ENCODE measurements at places on chromosomes 6 and 20.

- DNase-seq, result no peak
Measured at GRCh38 chr20:57612916-57613315, 7.3 kb downstream of the ZBP1 start.

GRCh38 chr6:43644940-43645612 is at the start of gene RSPH9:
RSPH9 (plus strand) TSS chr6:43645036; CDS start chr6:43645099, 63 bp downstream.
- peak; percentile 89 for DNase-seq

DNA sequence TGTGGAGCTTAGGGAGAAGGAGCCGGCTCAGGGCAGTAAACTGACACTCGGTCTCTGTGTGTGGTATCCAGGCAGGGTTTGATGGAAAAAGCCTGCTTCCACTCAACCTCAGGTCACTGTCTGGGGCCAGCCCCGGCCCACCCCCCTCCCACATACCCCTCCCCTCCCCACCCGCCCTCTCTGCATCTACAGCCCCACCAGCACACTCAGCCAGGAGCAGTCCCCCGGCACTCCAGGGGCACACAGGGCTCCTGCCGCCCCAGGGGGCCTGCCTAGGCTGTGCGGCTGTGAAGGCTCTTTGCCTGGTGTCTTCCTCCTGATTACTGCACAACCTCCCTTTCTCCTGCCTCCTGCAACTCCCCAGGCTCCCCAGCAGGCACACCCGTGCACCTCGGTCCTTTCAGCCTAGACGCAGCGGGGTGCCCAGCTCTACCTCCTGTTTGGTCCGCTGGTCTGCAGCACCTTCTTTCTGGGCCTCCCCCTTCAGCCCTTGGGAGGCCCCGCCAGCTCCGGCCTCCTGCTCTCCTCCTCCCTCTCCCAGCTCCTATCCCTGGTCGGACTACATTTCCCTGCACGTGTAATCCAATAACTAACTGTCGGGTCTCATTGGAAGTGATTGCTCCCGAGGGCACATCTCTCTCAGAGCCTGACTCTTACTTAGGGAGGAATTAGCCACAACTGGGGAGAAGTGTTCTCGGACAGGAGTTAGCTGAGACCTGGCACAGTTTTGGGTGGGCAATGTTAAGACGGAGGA is 1.3 kb upstream of the FOXF2 start:
- DNase-seq, result peak; percentile 89

- DNase-seq, result no peak
Measured at GRCh38 chr6:143556529-143556928, 45.0 kb upstream of the FUCA2 start.

GRCh38 chr6:82419132-82419581 is 55.5 kb downstream of the TPBG start:
- DNase-seq, result no peak

- no peak for DNase-seq
Measured at GRCh38 chr6:33720998-33721397, 9.5 kb upstream of the UQCC2 start.

GRCh38 chr20:31788578-31788977 is 30.6 kb upstream of the MYLK2 start:
- DNase-seq, result no peak

DNA sequence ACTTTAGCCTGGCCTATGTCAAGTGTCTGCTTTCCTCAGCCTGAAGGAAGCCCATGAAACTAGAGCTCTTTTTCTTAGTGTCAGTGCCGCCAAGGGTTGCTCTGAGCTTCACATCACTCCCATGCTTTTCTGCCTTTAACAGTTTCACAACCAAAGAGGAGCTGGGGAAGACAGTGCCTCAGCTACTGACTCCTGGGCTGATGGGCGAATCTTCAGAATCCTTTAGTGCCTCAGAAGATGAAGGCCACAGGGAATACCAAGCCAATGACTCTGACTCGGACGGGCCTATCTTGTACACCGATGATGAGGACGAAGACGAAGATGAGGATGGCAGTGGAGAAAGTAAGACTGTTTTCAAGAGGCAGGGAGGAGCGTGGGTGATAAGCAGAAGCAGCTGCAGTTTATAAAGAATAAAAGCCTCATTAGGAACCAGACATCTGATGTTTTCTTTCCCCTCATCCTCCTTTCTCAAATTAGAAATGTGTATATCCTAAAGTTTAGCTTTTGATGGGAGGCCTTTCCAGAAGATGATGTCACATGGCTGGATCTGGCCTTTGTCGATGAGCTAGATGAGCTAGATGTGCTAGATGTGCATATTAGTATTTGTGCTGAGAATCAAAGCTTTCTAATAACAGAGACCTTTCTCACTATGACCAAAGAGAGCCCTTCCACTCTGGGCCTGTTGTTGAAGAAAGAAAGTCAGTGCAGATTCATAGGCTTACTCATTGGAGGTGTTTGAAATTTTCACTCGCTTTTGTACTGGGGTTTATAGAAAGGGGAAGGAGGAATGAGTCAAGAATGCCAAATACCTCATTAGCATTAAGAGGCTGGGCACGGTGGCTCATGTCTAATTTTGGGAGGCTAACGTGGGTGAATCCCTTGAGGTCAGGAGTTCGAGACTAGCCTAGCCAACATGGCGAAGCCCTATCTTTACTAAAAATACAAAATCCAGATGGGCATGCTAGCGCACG is 70.7 kb upstream of the LTV1 start:
- no peak for DNase-seq

DNA sequence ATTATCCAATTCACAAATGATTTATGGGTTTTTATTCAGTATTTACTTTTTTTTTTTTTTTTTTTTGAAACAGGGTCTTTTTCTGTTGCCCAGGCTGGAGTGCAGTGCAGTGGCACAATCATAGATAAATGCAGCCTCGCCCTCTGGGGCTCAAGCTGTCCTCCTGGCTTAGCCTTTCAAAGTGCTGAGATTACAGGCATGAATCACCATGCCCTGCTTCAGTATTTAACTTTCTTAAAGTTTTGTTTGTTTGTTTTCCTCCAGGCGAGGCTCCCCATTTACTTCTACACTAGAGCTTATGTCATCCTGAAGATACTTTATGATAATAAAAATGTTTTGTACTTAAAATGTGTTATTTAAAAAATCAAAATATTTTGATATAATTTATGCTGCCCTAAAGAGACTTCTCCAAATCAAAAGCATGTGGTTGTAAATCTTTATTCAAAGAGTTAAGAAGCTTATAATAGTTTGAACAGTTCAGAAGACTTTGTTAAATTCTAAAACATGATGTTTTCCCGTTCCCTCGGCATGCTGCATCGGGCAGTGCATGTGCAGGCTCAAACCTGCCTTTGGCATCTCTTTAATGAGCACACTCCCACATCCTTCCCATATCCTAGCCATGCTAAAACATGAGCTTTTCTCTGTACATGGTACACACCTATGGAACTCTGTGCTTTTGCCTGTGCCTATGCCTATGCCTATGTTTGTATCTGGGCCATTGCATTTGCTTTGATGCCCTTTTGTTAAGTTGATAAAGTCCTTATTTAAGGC is 11.0 kb downstream of the SMPDL3A start:
- DNase-seq, result peak; percentile 30

DNA sequence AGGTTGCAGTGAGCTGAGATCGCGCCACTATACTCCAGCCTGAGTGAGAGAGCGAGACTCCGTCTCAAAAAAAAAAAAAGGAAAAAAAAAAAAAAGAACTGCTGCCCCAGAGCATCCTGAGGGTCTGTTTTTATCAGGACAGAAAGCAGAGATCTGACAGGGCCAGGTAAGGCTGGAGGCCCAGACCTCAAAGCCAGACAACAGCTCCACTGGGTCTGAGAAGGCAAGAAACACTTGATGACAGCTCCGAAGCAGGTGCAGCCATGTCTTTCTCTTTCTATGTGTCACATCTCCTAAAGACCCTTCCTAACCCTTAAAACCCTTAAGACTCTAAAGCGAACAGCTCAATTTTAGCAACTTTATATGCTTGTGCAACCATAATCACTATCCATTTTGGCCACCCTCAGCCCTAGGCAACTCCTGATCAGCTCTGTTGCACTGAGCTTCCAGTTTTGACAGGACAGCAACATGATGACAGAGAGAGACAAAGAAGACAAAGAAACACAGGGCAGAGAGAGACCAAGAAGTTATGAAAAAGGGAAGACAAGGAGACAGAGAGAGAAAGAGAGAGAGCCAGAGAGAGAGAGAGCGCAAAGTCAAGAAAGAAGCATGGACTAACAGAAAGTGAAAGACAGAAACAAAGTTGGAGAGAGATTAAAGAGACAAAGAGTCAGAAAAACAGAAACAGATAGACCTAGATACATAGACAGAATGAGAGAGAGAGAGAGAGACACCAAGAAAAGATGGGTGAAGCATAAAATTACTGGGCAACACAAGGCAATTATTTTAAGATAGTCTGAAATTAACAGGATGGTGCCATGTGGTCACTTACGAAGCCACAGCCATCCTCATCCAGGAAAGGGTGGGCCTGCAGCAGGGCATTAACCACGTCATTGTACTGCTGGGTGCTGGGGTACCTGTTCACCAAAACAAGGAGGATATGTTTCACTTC is 39.2 kb downstream of the SAMD3 start:
- DNase-seq, result no peak

DNA sequence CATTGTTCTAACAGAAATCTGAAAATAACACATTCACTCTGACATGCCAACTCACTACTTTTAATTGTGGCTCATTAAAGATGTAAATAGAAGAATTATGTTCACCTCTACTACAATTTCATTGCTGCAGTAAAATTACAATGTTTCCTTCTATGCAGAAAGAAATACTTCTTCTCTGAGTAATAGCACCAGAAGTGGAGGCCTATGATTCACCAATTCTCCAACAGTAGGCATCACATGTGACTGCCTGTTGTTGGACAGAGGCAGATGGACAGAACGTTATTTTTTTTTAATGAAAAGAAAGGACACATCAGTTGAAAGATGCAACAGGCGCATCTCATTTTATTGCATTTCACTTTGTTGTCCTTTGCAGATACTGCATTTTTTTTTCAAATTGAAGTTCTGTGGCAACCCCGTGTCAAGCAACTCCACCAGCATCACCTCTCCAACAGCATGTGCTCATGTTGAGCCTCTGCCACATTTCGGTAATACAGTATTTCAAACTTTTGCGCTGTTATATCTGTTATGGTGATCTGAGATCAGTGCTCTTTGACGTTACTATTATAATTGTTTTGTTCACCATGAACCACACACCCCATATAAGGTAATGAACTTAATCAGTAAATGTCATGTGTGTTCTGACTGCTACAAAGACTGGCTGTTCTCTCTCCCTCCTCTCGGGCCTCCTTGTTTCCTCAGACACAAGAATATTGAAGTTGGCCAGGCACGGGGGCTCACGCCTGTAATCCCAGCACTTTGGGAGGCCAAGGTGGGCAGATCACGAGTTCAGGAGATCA is 121.4 kb downstream of the ATXN1 start:
- no peak for DNase-seq

DNA sequence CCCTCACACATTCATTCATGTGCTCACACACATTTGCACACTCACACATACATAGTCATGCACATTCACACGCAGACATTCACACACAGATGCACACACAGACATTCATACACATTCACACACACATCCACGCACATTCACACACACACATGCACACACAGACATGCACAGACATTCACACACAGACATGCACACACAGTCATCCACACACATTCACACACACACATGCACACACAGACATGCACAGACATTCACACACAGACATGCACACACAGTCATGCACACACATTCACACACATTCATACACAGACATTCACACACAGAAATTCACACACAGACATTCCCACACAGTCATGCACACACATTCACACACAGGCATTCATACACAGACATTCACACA is 147.3 kb downstream of the PACRG start:
- no peak for DNase-seq

GRCh38 chr6:149065658-149066556 is 251.6 kb upstream of the TAB2 start:
- DNase-seq, result no peak

DNA sequence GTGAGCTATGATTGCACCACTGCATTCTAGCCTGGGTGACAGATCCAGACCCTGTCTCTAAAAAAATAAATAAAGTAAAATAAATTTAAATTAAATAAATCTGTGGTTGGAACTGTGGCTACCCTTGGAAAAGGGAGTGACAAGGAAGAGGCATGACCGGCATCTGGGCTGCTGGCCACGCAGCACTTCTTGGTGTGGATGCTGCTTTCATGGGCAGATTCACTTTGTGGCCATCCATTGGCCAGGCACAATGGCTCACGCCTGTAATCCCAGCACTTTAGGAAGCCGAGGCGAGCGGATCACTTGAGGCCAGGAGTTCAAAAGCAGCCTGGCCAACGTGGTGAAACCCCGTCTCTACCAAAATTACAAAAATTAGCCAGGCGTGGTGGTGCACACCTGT is 16.1 kb downstream of the EBF4 start:
- no peak for DNase-seq

- DNase-seq, result peak; percentile 53
Measured at GRCh38 chr20:62914970-62915457, 11.3 kb downstream of the DIDO1 start.

DNA sequence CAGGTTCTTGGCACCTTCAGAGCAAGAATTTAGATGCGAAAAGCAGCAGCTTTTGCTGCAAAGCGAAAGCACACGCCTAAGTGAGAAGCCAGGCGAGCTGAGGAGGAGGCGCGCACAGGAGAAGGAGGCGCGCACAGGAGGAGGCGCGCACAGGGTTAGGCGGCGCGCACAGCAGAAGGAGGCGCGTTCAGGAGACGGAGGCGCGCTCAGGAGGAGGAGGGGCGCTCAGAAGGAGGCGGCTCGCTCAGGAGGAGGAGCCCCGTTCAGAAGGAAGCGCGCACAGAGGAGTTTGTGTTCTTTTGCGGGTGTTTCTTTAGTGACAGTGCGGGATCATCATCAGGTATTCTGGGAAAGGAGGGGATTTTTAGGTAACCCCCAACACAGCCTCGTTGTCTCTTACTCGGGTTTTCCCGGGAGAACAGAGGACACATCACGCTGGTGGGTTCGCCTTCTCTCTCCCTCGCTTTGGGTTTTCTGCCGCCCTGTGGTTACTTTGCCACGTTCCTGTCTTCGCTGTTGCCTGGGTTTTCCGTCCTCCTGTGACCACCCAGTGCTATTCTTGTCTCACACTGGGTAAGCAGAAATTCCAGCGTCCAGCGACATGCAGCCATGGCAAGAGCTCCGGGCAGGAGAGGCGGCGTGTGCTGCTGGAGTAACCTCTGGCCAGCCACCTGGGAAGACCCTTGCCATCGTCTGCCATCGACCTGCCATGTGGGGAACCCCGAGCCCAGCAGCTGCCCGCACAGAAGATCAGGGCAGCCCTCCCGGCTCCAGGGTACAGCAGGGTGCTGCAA is 47.0 kb downstream of the WDR27 start:
- DNase-seq, result peak; percentile 63

DNA sequence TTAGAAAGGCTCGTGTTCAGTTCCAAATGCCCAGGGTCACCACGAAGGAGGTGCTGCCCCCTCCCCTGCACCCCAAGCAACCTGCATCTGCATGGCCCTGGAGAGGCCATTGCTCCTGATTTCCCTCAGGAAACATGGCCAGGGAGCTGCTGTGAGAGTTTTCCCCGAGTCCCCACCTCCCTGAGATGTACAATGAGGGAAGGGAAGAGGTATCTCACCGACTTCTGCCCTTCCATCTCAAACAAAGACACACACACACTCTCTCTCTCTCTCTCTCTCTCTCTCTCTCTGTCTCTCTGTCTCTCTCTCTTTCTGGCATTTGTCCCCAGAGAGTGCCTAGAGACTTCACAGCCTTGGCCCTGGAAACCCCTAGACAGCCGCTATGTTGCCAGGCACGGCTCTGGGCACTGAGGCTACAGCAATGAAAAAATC is 120.4 kb downstream of the MRPL14 start:
- no peak for DNase-seq
